ENCODE measurements at places on chromosomes 1 and 21.

- H3K4me3 ChIP-seq, result no peak overlapping the region
- no peak overlapping the region for H3K27ac ChIP-seq
- 0 out of 2 replicates have a peak, but pooled peaks cover 1% of the 10 kb centered on the region for H3K4me1 ChIP-seq
- DNase-seq, result no peak
- no peaks in the 10 kb centered on the region for H3K27me3 ChIP-seq
- no peaks in the 10 kb centered on the region for H3K36me3 ChIP-seq
Observed at GRCh38 chr1:218516526-218516925, 171.4 kb downstream of the TGFB2 start.

GRCh38 chr1:79295967-79296366 is 289.4 kb upstream of the ADGRL4 start:
- H3K36me3 ChIP-seq, result no peaks in the 10 kb centered on the region
- H3K4me3 ChIP-seq, result no peak overlapping the region
- no peaks in the 10 kb centered on the region for H3K4me1 ChIP-seq
- no peaks in the 10 kb centered on the region for H3K27me3 ChIP-seq
- H3K27ac ChIP-seq, result no peak overlapping the region

GRCh38 chr1:152699746-152700145 is 1.6 kb downstream of the LCE2A start:
- DNase-seq, result no peak
- no peak overlapping the region for H3K27ac ChIP-seq
- no peaks in the 10 kb centered on the region for H3K27me3 ChIP-seq
- H3K4me1 ChIP-seq, result no peaks in the 10 kb centered on the region
- H3K4me3 ChIP-seq, result no peak overlapping the region

GRCh38 chr21:27555996-27556395 is 589.1 kb upstream of the ADAMTS5 start:
- H3K27me3 ChIP-seq, result no peaks in the 10 kb centered on the region
- H3K27ac ChIP-seq, result no peak overlapping the region
- no peaks in the 10 kb centered on the region for H3K4me1 ChIP-seq
- no peak overlapping the region for H3K4me3 ChIP-seq

DNA sequence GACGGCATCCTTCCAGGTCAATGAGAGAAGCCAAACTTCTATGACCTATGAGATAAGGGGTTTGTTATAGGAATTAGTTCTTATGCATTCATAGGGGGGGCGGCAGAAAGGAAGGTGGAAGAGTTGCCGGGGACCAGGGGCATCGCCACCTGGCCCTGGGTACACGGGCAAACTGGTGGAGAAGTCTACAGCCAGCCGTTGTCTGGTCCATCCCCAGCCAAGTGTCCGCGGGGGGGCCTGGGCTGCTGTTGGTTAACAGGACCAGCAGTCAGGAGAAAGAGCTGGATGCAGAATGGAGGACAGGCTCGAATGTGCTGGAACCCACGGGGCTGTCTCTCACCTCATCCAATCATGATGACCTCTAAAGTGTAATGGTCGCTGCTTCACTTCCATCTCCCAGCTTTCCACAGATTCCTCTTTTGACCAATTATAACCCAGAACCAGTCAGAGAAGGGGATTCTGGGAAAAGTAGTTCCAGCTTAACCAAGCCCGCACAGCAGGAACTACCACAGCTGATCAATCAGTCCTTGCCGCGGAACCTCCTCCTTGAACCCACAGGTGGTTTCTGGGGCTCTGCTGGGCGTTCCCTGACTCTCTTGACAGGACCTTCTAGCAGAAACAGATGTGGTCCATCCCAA is 17.8 kb downstream of the TMEM51 start:
- no peaks in the 10 kb centered on the region for H3K36me3 ChIP-seq
- peaks cover 32% of the 10 kb centered on the region for H3K4me1 ChIP-seq
- no peak overlapping the region for H3K4me3 ChIP-seq
- DNase-seq, result no peak
- no peak overlapping the region for H3K27ac ChIP-seq

GRCh38 chr1:57761628-57762027 is 337.8 kb upstream of the DAB1 start:
- no peak for DNase-seq
- no peaks in the 10 kb centered on the region for H3K27me3 ChIP-seq
- H3K4me1 ChIP-seq, result no peaks in the 10 kb centered on the region
- H3K27ac ChIP-seq, result no peak overlapping the region
- no peak overlapping the region for H3K4me3 ChIP-seq

- H3K27me3 ChIP-seq, result no peaks in the 10 kb centered on the region
- H3K4me3 ChIP-seq, result no peak overlapping the region
- no peak overlapping the region for H3K27ac ChIP-seq
- H3K4me1 ChIP-seq, result peaks cover 2% of the 10 kb centered on the region
Observed at GRCh38 chr1:21051177-21051825, 125.4 kb downstream of the EIF4G3 start.

- H3K4me1 ChIP-seq, result no peaks in the 10 kb centered on the region
- H3K27me3 ChIP-seq, result peaks cover 21% of the 10 kb centered on the region
- DNase-seq, result peak; percentile 50
- H3K4me3 ChIP-seq, result no peak overlapping the region
Observed at GRCh38 chr1:182784556-182785171, 4.9 kb upstream of the NPL start.

GRCh38 chr1:68308034-68308433 is 75.7 kb upstream of the WLS start:
- H3K4me3 ChIP-seq, result no peak overlapping the region
- H3K27ac ChIP-seq, result no peak overlapping the region
- no peaks in the 10 kb centered on the region for H3K4me1 ChIP-seq
- H3K36me3 ChIP-seq, result no peaks in the 10 kb centered on the region

- H3K4me3 ChIP-seq, result no peak overlapping the region
- no peaks in the 10 kb centered on the region for H3K4me1 ChIP-seq
- no peak for DNase-seq
- no peaks in the 10 kb centered on the region for H3K36me3 ChIP-seq
- H3K27ac ChIP-seq, result no peak overlapping the region
- peaks cover 60% of the 10 kb centered on the region for H3K27me3 ChIP-seq
Observed at GRCh38 chr1:201214461-201214860, 23.8 kb downstream of the IGFN1 start.

DNA sequence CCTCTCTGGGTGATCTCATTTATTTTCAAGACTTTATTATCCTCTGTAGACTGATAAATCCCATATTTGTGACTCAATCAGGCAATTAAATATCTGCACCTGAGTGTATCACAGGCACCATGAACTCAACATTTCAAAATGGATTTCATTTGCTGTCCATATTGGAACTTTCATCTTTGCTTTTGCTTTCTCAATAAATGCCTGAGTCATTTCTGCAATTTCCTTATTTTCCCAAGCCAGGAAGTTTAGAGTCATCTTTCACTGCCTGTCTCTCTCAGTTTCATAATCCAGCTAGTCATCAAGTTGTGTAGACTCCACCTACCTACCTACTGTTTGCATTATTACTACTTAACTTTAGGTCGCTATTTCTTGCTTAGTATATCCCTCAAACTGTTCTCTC is 540.9 kb downstream of the LMO4 start:
- peak; percentile 78 for DNase-seq
- H3K27me3 ChIP-seq, result no peaks in the 10 kb centered on the region
- no peak overlapping the region for H3K4me3 ChIP-seq
- no peaks in the 10 kb centered on the region for H3K4me1 ChIP-seq
- no peak overlapping the region for H3K27ac ChIP-seq

- DNase-seq, result no peak
- no peak overlapping the region for H3K4me3 ChIP-seq
- H3K27ac ChIP-seq, result no peak overlapping the region
Observed at GRCh38 chr21:37045149-37045548, 27.7 kb downstream of the PIGP start.

GRCh38 chr1:116990612-116991151 is 10.9 kb upstream of the CD101 start:
- no peaks in the 10 kb centered on the region for H3K36me3 ChIP-seq
- DNase-seq, result peak; percentile 43
- H3K27me3 ChIP-seq, result no peaks in the 10 kb centered on the region

DNA sequence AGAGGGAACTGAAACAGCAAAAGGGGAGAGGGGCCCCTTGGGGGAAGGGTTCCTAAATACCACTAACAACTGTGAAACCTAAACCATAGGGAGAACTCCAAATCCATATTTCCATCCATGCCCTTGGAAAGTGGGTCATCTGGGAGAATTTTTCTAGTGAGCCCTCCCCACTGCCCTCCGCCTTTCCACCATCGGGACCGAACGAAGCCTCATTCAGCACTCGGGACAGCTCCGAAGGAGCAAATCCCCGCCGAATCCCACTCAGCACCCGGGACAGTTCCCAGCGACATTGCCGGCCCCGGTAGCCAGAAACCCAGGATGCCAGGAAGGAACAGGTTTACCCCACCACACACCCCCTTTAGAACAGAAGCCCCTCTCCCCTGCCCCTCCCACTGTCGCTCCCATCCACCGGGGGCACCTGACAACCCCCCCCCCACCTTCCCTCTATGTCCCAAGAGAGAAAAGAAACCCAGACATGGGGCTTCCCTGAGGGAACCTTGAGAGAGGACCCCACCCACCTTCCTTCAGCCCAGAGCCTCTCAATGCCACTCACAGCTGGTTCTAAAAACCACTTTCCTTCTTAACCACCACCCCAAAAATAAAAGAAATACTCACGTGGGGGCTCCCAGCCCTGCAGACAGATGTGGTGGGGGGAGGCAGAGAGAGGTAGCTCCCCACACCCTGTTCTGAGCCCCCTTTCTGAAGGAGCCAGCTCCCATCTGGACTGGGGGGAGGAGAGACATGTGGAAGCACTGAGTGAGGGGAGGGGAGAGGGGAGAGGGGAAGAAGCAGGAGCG is 4.5 kb downstream of the DLGAP3 start:
- DNase-seq, result peak; percentile 52
- no peaks in the 10 kb centered on the region for H3K36me3 ChIP-seq
- H3K27ac ChIP-seq, result no peak overlapping the region

DNA sequence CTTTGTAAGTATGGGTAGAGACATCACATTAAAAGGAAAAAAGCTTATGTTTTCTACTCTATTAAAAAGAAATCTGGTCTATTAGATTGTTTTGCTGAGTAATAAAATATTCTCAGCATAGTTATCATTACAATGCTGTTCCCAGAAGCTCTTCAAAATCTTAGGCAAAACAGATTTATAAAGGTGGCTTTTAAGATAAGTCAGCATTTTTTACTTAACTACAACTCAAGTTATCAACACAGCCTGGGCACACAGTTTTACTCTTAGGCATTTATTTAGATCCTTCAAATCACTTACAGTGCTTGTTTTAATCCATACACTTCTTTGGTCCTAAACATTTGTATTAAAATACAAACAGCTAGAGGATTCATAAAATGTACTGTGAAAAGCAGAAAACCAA is 534.8 kb upstream of the NCAM2 start:
- no peak for DNase-seq
- no peaks in the 10 kb centered on the region for H3K27me3 ChIP-seq
- H3K27ac ChIP-seq, result no peak overlapping the region
- H3K4me1 ChIP-seq, result no peaks in the 10 kb centered on the region
- no peaks in the 10 kb centered on the region for H3K36me3 ChIP-seq
- no peak overlapping the region for H3K4me3 ChIP-seq

GRCh38 chr1:112358061-112358770 is 37.8 kb upstream of the CTTNBP2NL start:
- peaks cover 28% of the 10 kb centered on the region for H3K27me3 ChIP-seq
- H3K36me3 ChIP-seq, result no peaks in the 10 kb centered on the region
- H3K27ac ChIP-seq, result no peak overlapping the region
- H3K4me1 ChIP-seq, result peaks cover 11% of the 10 kb centered on the region
- peak; percentile 8 for DNase-seq

DNA sequence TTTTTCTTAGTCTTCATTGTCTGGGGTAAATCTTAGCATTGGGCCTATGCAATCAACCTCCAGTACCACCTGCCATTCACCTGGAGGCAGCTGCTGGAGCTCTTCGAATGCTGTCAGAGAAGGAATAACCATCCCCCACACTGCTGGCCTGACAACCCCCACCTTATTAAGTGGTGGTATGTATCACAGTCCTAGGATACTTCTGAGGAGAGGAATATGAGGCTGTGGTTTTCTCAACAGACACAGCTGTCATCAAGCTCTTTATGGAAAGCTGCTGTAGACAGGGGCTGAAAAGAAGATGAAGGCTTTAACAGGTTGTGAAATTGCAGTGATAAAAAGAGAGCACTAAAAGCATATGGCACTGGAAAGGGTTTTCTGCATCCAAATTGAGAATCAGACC is 61.7 kb downstream of the TSEN15 start:
- H3K4me3 ChIP-seq, result no peak overlapping the region
- no peaks in the 10 kb centered on the region for H3K27me3 ChIP-seq
- no peak for DNase-seq
- H3K36me3 ChIP-seq, result no peaks in the 10 kb centered on the region
- no peak overlapping the region for H3K27ac ChIP-seq

DNA sequence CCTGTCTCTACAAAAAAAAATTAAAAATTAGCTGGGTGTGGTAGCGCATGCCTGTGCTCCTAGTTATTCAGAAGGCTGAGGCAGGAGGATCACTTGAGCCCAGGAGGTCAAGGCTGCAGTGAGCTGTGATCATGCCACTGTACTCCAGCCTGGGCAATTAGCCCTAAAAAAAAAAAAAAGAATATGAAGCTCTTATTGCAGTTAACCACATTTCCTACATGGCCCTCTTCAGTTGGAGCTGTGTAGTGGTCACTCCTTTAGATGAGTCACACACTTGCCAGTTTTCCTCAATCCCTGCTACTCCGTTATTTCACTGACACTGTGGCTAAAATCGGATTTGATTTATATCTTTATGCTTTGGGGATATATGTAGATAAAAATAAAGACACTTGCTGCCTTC is 11.8 kb downstream of the NFYC start:
- no peaks in the 10 kb centered on the region for H3K27me3 ChIP-seq
- no peak overlapping the region for H3K4me3 ChIP-seq
- peak; percentile 87 for DNase-seq
- no peak overlapping the region for H3K27ac ChIP-seq

- H3K27me3 ChIP-seq, result no peaks in the 10 kb centered on the region
- peaks cover 30% of the 10 kb centered on the region for H3K36me3 ChIP-seq
- H3K4me3 ChIP-seq, result no peak overlapping the region
- no peak overlapping the region for H3K27ac ChIP-seq
Observed at GRCh38 chr1:28537457-28538199, 15.3 kb upstream of the TRNAU1AP start.

DNA sequence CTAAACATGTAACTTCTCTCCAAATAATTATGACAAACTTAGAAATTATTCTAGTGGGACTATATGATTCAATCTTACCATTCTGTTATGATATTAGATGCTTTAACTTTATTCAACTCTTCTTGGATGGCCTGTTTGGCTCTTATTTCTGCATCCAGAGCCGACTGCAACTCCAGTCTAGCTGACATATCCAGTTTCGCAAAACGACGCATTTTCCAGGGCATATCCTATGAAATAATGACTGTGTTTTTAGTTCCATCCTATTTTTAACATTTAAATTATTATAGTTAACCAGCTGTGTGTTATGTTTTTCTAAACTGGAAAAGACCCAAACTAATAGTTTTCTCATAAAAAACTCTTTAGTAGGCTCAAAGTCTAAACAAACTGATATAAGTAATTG is 133.7 kb downstream of the COQ8A start:
- H3K27me3 ChIP-seq, result no peaks in the 10 kb centered on the region
- DNase-seq, result no peak
- H3K27ac ChIP-seq, result no peak overlapping the region
- H3K4me3 ChIP-seq, result no peak overlapping the region

GRCh38 chr21:36321325-36322082 is 1.5 kb downstream of the MORC3 start:
- H3K36me3 ChIP-seq, result peaks cover 7% of the 10 kb centered on the region
- H3K27me3 ChIP-seq, result no peaks in the 10 kb centered on the region
- peak overlapping the region; percentile 72 for H3K27ac ChIP-seq
- peaks cover 5% of the 10 kb centered on the region for H3K4me1 ChIP-seq

- H3K27ac ChIP-seq, result no peak overlapping the region
- H3K4me1 ChIP-seq, result peaks cover 7% of the 10 kb centered on the region
- H3K27me3 ChIP-seq, result no peaks in the 10 kb centered on the region
- DNase-seq, result peak; percentile 32
Observed at GRCh38 chr1:61162520-61163258, 80.3 kb downstream of the NFIA start.

- H3K4me1 ChIP-seq, result no peaks in the 10 kb centered on the region
- no peaks in the 10 kb centered on the region for H3K36me3 ChIP-seq
- DNase-seq, result no peak
Observed at GRCh38 chr1:192272732-192273131, 44.1 kb upstream of the RGS21 start.

Measured in IMR-90 (cell line).